GM23338 (cell line): ENCODE measurements at places on chromosomes 11 and 22. TPM values are rescaled to one million over a fixed set of nuclear protein-coding genes. Genes with fewer than 3 reads are reported as not detected.

Gene PIM3
- total RNA-seq, result 30.6 and 37.3 TPM in 2 replicates

GRCh38 chr11:89493431-89493830, 2.3 kb upstream of the NOX4 start:
- H3K36me3 ChIP-seq, result no peaks in the 10 kb centered on the region
- peaks cover 10% of the 10 kb centered on the region for H3K4me1 ChIP-seq
- H3K27me3 ChIP-seq, result no peaks in the 10 kb centered on the region
- no peak for DNase-seq
- H3K27ac ChIP-seq, result no peak overlapping the region

Gene UBQLN3
- not detected in 2 replicates for total RNA-seq

DNA sequence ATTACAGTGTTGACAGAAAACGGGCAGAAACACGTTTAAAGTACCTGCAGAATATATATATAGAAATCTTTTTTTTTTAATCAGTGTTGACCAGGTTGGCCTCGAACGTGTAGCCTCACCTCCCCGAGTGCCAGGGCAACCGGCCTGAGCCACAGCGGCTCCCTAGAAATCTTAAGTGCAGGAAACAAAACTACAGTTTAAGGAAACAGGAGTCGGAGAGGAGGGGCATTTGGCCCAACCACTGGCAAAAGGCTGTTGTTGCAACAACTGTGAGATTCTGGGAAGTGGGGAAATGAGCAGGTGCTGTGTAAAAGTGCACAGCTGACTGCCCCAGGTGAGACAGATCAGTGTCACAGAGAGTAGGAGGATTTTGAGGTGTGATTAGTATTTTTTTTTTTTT, 3.7 kb downstream of the YWHAH start:
- H3K27ac ChIP-seq, result peak overlapping the region; percentile 72; the same call in 1 of the 2 replicates
- H3K4me3 ChIP-seq, result no peak overlapping the region
- DNase-seq, result no peak
- H3K4me1 ChIP-seq, result peaks cover 35% of the 10 kb centered on the region
- H3K36me3 ChIP-seq, result peaks cover 31% of the 10 kb centered on the region

Gene DRD4
- 0.27 and 1.0 TPM in 2 replicates for total RNA-seq

Gene IGLL5
- not detected in 2 replicates for total RNA-seq

Gene TRIM51
- not detected in 2 replicates for total RNA-seq

Gene CARD16
- total RNA-seq, result not detected in 2 replicates

DNA sequence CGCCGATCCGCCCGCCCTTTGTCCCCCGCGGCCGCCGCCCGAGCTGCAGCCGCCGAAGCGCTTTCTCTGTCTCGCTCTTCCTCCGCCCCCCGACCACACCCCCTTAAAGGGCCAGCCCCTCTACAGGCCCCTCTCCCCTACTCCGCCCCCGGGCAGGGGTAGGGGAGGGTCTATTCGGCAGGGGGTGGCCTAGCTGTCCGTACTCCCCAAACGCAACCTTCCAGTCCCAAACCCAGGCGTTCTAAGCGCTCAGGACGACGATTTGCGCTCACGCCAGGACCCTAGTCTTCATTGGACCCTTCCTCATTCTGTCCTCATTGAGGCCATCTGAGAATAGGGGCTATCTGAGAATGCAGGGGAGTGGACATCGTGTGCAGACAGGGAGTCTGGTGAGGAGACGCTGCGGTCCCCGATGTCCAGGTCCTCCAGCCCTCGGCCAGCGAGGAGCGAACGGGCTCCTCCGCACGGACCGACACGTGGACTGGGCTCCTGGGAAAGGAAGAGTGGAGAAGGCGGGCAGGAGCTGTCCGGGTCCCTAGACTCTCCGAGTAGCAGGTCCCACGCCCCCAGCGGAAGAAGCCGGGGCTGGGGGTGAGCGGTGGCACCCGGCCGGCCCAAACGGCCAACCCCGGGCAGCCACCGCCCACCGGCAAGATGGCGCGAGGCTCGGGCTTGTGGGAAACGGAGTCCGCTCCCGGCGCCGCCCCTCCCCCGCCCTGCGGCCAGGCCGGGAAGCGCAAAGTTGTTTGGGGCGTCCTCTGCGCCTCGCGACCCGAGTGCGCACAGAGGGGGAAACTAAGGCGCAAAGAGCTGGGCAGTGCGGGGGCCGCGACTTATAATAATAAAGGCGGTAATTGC, at the start of gene PPP1R14B:
TSS of gene PPP1R14B (minus strand) at position 73 of the 858 bp plus-strand sequence. CDS start 270 bp downstream, outside the sequence.
- DNase-seq, result peak; percentile 95
- no peaks in the 10 kb centered on the region for H3K36me3 ChIP-seq
- H3K27ac ChIP-seq, result peak within 1 kb of the TSS; percentile 95

Gene RRAS2
- 293 and 296 TPM in 2 replicates for total RNA-seq

Gene SAA4
- total RNA-seq, result not detected in 2 replicates
